ENCODE measurements at places on chromosomes 6 and 20. TPM values are rescaled to one million over a fixed set of nuclear protein-coding genes. Genes with fewer than 3 reads are reported as not detected.

Gene TAP2
- total RNA-seq, result 23.1 TPM

Gene DBNDD2
- total RNA-seq, result 14.3 TPM

Gene FERMT1
- 2.0 TPM for total RNA-seq

Gene LTA
- not detected for total RNA-seq

Data from pancreas (tissue), 10 donors.